LHCN-M2 (cell line): ENCODE measurements at places on chromosomes 4 and X. TPM values are rescaled to one million over a fixed set of nuclear protein-coding genes. Genes with fewer than 3 reads are reported as not detected.

DNA sequence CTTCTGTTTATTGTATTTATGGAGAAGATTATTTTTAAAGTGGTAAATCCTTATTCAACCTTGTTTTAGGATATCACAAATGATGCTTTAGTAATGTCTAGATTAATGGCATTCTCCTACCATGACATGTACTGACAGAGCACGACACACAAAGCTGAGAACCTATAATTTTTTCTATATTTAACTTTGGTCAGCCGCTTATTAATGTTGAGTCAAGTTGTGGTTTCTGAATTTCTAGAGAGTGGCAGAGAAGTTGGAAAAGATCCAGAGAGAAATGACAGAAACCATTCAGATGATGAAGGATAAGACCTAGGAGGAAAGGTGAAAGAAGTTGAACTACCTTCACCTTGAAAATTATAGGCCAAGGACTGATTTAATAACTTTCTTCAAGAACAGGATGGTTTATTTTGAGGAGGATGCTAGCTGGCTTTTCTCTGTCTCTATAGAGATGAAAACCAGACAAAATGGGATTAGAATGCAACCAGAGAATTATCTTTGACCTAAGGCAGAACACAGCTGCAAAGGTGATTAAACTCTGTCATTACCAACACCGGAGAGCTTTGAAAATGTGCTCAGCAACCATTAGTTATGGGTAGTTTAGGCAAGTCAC lies 62.6 kb upstream of the TSPAN5 start:
- DNase-seq = peak; percentile 83

- no peak for DNase-seq
Observed at GRCh38 chrX:46386511-46386910, 158.7 kb downstream of the ZNF674 start.

DNA sequence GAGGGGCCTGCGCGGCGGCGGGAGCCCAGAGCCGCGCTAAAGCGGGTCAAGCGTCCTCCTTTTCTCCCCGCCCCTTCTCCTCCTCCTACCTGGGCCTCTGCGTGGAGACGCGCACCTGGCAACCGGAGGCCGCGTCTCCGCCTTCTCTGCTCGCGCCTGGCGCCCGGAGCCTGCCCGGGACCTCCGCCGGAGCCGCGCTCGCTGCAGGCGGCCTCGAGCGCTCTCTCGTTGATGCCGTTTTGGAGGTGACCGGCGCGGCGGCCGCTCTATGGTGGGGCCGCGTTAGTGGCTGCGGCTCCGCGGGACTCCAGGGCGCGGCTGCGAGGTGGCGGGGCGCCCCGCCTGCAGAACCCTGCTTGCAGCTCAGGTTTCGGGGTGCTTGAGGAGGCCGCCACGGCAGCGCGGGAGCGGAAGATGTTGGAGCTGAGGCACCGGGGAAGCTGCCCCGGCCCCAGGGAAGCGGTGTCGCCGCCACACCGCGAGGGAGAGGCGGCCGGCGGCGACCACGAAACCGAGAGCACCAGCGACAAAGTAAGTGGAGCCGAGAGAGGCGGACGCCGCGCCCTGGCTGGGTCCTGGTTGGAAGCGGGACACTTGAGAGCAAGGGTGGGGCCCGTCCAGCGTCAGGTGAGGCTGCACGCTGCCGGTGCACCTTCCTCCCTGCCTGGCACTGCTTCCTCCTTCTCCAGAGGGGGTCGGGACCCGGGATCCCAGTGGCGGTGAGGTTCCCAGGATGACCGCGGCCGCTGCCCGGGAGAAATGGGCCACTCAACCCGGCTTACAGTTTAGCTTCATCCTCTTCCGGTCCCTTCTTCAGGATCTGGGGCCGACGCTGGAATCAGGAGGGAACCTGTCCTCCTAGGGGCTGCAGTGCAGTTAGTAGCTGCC lies at the start of gene CDS1:
CDS1 (plus strand) TSS at position 140 of the 888 bp plus-strand sequence; CDS start at position 415, 275 bp downstream.
- no peak for DNase-seq

PAQR3 gene
- total RNA-seq = 25.6 and 25.8 TPM in 2 replicates

GRCh38 chrX:151722241-151722846 lies 6.5 kb downstream of the FATE1 start:
- DNase-seq = no peak

GRCh38 chr4:77001907-77002306 lies 52.4 kb downstream of the SEPTIN11 start:
- DNase-seq = peak; percentile 74

FAM114A1 gene
- 208 and 240 TPM in 2 replicates for total RNA-seq

KIAA0232 gene
- 14.1 and 19.0 TPM in 2 replicates for total RNA-seq

- DNase-seq = no peak
Observed at GRCh38 chr4:78237360-78237759, 180.2 kb downstream of the FRAS1 start.

ANOS1 gene
- total RNA-seq = under 0.01 TPM in 1 of 2 replicates, not detected in the other

UCP1 gene
- not detected in 2 replicates for total RNA-seq

DNA sequence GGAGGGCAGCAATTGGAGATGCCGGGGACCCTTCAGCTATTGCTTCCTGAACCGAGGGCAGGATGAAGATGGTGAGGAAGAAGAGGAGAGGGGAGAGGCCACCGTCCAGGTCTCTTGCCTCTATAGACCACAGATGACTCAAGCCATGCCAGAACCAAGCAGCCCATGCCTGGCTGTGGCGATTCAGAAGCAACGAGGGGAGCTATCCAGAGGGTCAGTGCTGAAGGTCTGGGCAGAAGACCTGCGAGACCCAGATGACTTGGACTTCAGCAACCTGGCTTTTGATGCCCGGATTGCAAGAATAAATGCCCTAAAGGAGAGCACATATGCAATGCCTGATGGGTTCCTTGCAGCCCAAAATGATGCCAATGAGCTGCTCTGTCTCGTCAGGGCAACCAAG lies 70.2 kb upstream of the PRPS2 start:
- peak; percentile 2 for DNase-seq

- no peak for DNase-seq
Observed at GRCh38 chr4:59698041-59698440, 1502.1 kb upstream of the ADGRL3 start.

DNA sequence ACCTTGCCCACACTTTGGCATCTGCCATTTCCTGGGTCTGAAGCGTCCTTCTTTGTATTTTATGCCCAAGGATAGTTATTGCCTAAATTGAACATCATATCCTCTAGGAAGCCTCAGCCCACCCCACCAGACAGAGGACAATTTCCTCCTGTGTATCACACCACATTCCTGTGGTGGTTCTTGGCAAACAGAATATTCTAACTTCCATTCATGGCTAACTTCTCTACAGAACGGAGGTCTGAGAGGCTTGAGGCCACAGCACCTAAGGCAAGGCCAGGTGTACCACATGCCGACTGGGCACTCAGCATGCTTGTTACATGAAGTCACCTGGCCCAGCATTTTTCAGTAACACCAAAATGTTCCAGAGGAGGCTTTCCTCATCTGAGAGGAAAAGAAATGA lies 42.4 kb downstream of the CD99L2 start:
- DNase-seq = no peak

DNA sequence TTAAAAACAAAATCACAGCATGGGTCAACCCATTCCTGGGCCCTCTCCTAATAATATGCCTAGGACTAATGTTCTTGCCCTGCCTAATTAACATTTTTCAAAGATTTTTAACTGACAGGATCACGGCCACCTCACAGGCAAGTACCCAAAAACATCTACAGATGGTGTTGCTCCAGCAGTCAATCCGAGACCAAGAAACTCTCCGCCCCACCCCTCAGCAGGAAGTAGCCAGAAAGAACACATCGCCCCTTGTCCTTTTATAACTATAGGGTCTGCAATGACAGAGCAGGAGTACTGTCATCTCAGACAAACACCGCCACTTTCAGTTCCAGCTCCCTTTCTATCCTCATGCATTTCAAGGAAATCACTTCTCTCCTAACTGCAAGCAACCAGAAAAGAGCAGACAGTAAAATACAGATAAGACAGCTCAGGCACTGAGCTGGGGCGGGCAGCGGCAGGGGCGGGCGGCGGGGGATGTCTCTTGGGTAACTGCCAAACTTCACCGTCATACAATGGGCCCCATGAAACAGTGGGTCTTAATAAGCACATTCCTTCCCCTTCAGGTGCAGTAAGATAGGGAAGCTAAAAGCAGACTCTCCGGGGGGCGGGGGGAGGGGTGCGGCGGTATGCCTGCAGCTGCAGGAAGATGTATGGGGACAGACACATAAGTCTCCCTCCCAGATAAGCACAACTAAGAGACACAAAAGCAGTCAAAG lies 67.4 kb downstream of the ZNF182 start:
- no peak for DNase-seq

GRCh38 chr4:47639531-47639930 lies 154.5 kb downstream of the ATP10D start:
- DNase-seq = peak; percentile 95

GRCh38 chrX:100895365-100896075 lies 21.4 kb upstream of the NOX1 start:
- peak; percentile 30 for DNase-seq

DNA sequence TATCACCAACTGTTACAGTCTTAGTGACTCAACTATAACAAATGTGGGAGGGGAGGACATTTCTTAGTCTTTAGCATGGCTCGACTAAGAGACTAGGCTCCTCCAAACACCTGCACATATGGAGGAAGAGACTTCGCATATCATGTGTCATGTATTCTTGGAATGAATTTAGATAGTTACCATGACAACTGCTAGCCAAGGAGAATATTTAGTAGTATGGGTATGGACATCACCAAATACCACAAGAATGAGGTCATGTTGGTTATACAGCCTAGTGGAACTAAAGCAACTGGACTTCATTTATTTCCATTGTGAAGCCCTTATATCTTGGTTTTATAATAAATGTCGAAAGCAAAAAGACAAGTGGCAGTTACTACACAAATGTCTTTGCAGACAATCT lies 512.3 kb downstream of the CFAP47 start:
- peak; percentile 90 for DNase-seq

DNA sequence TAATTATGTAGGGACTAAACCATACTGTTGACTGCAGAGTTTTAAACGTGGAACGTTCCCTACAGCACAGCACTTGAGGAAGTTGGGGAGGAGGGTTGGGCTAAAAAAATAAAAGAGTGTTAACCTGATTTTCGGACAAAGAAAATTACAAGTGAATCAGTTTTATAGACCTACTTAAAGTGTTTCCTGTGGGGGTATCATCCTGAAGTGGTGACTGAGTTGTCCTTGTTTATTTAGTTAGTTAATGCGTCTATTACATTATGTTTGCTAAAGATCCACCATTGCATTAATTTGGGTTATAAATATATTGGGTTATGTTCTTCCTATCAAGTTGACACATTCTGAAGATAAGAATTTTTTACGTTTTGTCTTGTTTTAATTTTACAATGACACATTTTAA lies 14.7 kb downstream of the UNC5C start:
- no peak for DNase-seq

VCX3B gene
- not detected in 2 replicates for total RNA-seq

TRAM1L1 gene
- total RNA-seq = 6.9 TPM in 2 replicates

USP17L30 gene
- not detected in 2 replicates for total RNA-seq

DNA sequence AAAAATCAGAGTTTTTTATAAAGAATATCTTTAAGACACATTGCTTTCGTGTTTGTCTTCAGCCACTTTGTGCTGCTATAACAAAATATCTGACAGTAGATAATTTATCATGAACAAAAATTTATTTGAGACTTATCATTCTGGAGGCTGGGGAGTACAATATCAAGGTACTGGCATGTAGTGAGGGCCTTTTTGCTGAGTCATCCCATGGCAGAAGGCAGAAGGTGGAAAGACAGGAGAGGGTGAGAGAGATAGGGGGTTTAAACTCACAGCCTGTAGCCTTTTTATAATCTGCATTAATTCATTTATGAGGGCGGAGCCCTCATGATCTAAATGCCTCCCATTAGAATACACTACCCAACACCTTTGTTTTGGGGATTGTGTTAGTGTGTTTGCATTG lies 431.2 kb upstream of the FAM47C start:
- DNase-seq = no peak

- no peak for DNase-seq
Observed at GRCh38 chr4:8369426-8370105, 71.0 kb downstream of the ACOX3 start.

AVPR2 gene
- total RNA-seq = not detected in 2 replicates

DNA sequence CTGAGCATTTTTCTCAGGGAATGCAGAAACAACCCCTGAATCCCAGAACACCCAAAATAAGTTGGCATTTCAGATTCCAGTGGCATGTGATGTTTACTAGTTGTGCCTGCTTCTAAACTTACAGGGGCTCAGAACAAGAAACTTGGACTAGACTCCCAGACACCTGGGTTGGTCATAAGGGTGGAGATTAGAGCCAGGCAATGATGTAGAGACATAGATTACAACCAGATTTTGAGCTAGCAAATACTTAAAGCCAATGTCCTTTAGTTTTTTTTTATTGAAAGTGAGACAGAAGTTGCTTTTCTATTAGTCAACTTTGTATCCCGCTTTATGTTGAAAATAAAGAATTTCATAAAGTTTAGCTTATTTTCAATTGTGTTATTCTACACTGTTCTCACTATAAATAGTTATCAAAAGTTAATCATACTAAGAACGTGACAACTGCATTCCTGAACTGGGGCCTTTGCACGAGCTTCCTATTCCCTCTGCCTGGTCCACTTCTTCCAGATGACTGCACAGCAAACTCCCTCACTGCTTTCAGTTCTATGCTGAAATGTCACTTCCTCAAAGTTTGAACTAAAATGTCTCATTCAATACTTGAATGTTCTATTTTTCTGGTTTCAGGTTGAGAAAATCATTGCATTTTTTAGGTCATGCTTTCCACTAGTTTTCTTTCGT lies 224.7 kb upstream of the PPP1R2C start:
- DNase-seq = no peak

DNA sequence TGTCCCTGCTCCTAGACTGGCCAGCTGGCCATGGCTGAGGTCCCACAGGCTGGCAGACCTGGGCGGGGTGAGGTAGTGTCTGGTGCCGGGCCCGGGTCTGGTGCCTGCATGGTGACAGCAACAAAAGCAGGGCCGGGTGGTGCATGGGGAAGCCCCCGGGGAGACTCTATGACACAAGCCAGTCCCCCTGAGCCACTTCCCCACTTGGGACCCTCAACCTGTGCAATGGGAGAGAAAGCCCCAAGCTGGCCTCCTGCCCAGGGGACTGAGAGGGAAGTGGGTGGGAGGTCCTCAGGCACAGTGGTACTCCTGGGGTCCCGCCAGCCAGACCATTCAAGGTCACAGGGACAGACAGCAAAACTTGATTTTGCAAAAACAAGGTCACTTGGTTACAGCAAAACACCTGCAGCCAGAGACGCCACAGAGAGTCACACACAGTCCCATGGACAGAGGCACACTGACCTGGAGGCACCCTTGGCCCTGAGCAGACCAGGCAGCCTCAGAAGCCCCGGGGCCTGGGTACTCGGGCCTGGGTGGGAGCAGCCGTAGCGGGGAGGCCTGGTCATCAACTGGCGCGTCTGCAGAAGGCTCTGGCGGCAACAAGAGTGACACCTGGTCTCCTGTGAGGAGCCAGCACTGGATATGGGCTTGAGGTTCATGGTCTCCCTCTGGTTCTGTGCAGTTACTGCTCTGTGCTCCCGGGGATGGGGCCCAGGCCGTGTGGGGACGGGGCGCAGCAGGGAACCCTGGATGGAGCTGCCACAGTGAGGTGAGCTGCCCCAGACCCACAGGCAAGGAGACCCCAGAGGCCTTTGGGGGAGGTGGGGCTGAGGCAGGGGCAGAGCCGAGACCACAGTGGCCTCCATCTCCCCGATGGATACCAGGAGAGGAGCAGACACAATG lies 60.6 kb downstream of the HTRA3 start:
- no peak for DNase-seq

- no peak for DNase-seq
Observed at GRCh38 chr4:176508780-176509331, 189.1 kb downstream of the SPCS3 start.

ARMCX1 gene
- 52.3 and 73.5 TPM in 2 replicates for total RNA-seq
